Heart right ventricle (tissue), 16 donors: ENCODE measurements at places on chromosomes 6 and 20. TPM values are rescaled to one million over a fixed set of nuclear protein-coding genes. Genes with fewer than 3 reads are reported as not detected.

GRCh38 chr6:145904868-145905267 is 59.3 kb downstream of the SHPRH start:
- H3K36me3 ChIP-seq: peaks cover 45% of the 10 kb centered on the region
- H3K27ac ChIP-seq: no peak overlapping the region
- H3K4me3 ChIP-seq: no peak overlapping the region
- H3K27me3 ChIP-seq: no peaks in the 10 kb centered on the region
- no peak for DNase-seq

DNA sequence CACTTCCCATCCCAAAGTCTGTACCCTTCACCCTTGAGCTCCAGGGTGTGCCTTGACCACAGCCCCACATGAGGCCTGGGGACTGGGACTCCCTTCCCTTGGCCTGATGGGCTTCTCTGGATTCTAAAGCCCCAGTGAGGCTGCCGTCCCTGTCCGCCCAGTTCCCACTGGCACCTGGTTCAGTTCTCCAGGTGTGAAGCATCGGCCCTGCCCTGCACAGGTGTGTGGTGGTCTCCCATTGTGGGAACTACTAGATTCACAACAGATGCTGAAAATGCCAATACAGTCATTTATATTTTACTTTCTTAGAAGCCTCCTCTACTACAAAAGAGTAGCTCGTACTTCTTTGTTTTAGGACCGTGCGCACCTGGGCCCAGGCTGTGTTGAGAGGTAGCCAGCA is 72.8 kb downstream of the TTLL2 start:
- H3K4me3 ChIP-seq: no peak overlapping the region
- no peaks in the 10 kb centered on the region for H3K4me1 ChIP-seq
- no peak for DNase-seq
- no peaks in the 10 kb centered on the region for H3K36me3 ChIP-seq

GRCh38 chr6:169998457-169998856 is 247.0 kb downstream of the ERMARD start:
- H3K27me3 ChIP-seq: no peaks in the 10 kb centered on the region
- no peak for DNase-seq
- no peaks in the 10 kb centered on the region for H3K4me1 ChIP-seq
- no peak overlapping the region for H3K4me3 ChIP-seq
- H3K36me3 ChIP-seq: no peaks in the 10 kb centered on the region
- H3K27ac ChIP-seq: no peak overlapping the region

DNA sequence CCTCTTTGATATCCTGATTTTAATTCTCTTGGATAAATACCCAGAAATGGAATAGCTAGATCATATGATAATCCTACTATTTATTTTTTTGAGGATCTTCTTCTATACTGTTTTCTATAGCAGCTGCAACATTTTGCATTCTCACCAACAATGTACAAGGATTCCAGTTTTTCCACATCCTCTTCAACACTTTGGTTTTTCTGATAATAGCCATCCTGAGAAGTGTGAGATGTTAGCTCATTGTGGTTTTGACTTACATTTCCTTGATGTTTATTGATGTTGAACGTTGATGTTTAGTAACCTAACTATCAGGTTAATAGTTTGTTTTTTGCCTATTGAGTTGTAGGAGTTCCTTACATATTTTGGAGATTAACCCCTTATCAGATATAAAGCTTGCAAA is 217.3 kb downstream of the LRFN2 start:
- H3K4me1 ChIP-seq: no peaks in the 10 kb centered on the region
- no peak overlapping the region for H3K4me3 ChIP-seq
- no peak overlapping the region for H3K27ac ChIP-seq

DNA sequence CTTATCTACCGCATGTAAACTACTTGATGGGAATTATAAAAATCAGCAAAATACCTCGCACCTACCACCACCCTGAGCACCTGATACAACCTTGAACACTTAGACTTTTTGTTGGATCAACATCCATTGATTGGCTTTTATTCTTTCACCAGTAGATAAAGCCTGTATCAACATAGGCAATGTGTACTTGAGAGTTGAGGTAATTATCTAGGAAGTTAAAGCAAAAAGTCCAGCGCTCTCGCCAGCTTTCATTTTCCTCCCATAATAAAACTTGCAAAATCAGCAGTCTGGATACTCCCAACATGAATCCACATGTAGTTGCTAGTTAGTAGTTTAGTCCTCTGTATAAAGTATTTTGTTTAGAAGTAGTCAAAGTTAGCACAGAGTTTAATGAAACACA is 132.0 kb upstream of the PRDM1 start:
- no peak overlapping the region for H3K4me3 ChIP-seq
- H3K27ac ChIP-seq: no peak overlapping the region
- no peak for DNase-seq
- no peaks in the 10 kb centered on the region for H3K36me3 ChIP-seq
- no peaks in the 10 kb centered on the region for H3K27me3 ChIP-seq

DNA sequence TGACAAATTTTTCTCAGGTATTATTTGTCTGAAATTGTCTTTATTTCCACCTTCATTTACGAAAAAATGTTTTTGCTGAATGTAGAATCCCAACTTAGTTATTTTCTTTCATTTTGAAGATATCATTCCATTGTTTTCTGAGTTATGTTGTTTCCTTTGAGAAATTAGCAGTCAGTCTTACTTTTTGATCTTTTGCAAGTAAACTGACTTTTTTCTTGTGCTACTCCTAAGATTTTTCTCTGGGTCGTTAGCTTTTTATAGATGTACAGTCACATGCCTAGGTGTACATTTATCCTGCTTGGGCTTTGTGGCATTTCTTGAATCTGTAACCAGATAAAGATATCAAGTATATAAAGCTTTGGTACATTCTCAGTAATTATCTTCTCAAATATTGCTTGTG is 29.6 kb upstream of the ASIP start:
- peaks cover 3% of the 10 kb centered on the region for H3K4me1 ChIP-seq
- H3K27me3 ChIP-seq: no peaks in the 10 kb centered on the region
- no peak overlapping the region for H3K4me3 ChIP-seq
- H3K36me3 ChIP-seq: no peaks in the 10 kb centered on the region
- no peak overlapping the region for H3K27ac ChIP-seq
- no peak for DNase-seq

DNA sequence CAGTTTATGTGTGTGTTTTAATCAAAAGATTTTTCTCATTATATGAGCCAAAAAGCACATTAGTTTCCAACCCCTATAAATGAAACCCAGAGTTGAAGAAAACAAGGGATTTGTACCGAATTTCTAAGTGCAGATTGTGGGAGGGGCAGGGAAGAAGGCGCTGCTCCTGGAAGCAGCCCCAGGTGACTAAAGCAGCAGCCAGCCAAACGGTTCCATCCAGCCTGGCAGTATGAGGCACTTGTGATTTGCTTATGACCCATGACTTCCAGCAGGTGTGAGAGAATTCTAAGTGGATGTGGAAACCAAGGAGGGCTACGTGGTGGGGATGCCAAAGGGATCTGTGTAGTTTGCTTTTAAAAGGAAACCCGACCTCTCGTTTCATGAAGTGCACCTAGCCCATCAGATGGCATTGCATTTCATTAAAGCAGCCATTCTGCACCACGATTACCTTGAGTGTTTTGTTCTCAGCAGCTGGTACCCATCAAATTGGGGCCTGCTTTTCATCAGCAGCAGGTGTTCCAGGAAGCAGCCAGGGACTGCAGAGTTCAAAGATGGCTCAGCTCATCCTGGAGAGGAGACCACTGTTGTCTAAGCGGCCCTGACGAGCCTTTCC is 79.1 kb downstream of the DTD1 start:
- no peak overlapping the region for H3K4me3 ChIP-seq
- H3K27me3 ChIP-seq: no peaks in the 10 kb centered on the region
- no peaks in the 10 kb centered on the region for H3K36me3 ChIP-seq
- no peak for DNase-seq
- H3K27ac ChIP-seq: no peak overlapping the region

- peaks cover 14% of the 10 kb centered on the region for H3K4me1 ChIP-seq
- H3K27ac ChIP-seq: no peak overlapping the region
- H3K4me3 ChIP-seq: no peak overlapping the region
- H3K36me3 ChIP-seq: no peaks in the 10 kb centered on the region
- no peaks in the 10 kb centered on the region for H3K27me3 ChIP-seq
Measured at GRCh38 chr20:57698116-57698866, 11.5 kb downstream of the PMEPA1 start.

- no peaks in the 10 kb centered on the region for H3K27me3 ChIP-seq
- no peak overlapping the region for H3K27ac ChIP-seq
- peaks cover 8% of the 10 kb centered on the region for H3K4me1 ChIP-seq
- DNase-seq: peak; percentile 75
- no peak overlapping the region for H3K4me3 ChIP-seq
Measured at GRCh38 chr6:75526502-75527127, 33.0 kb upstream of the FILIP1 start.

GRCh38 chr20:57445298-57445697 is 54.1 kb downstream of the RBM38 start:
- H3K27ac ChIP-seq: peak overlapping the region; percentile 80
- no peaks in the 10 kb centered on the region for H3K27me3 ChIP-seq
- H3K4me3 ChIP-seq: no peak overlapping the region
- DNase-seq: peak; percentile 41
- H3K36me3 ChIP-seq: no peaks in the 10 kb centered on the region

DNA sequence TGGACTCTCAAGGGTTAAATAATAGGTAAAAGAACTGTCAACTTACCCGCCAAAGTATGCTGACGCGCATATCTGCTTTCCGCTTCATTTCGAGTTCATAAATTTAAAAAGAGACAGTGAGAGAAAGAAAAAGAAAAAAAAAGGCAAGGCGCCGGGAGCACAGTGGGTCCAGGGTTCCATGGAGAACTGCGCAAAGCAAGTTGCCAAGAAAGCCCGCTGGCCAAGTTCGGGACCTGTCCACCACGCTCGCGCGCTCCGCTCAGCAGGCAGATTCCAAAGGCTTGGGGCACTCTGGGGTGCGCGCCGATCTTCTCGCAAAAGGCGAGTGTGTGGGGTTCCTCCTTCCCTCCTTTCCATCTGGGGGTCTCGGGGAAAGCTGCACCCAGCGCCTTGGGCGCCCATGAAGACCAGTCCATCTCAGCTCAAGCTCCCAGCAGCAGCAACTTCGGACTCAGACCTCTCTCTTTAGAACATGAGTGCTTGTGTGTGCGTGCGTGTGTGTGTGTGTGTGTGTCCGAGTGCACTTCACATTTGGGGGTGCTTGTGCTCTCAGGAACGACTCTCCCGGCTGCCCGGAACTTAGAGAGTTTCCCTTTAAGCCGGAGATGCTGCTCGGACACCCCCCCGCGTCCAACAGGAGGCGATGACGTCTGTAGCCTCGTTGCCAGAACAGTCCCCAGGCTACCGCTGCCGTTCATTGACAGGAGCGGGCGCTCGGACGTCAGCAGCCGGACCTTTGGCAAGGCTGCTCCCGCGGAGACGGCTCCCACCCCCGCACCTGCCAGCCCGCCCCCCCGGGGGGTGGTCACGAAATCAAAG is 180.0 kb downstream of the TBXT start:
- H3K27ac ChIP-seq: no peak overlapping the region
- peak overlapping the region; percentile 53 for H3K4me3 ChIP-seq
- peaks cover 14% of the 10 kb centered on the region for H3K27me3 ChIP-seq
- no peaks in the 10 kb centered on the region for H3K36me3 ChIP-seq
- peaks cover 9% of the 10 kb centered on the region for H3K4me1 ChIP-seq
- peak; percentile 84 for DNase-seq

DNA sequence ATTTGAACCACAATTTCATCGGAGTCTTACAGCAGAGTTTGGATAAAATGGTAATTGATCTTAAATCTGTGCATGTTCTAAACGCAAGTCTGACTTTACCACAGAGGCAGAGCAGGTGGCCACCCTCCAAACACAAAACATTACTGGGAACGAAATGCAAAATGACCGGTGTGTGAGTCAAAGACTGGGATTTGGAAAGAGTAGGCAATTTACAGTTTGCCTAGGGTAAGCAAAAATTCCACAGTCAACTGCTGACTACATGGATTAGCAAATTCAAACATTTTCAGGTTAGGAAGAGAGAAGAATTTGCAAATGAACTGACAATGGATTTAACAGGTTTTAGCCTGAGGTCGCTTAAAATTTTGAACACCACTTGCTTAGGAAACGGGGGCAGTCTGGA is 444.4 kb downstream of the HDGFL1 start:
- H3K4me1 ChIP-seq: no peaks in the 10 kb centered on the region
- no peak overlapping the region for H3K27ac ChIP-seq
- DNase-seq: no peak
- H3K27me3 ChIP-seq: no peaks in the 10 kb centered on the region

DNA sequence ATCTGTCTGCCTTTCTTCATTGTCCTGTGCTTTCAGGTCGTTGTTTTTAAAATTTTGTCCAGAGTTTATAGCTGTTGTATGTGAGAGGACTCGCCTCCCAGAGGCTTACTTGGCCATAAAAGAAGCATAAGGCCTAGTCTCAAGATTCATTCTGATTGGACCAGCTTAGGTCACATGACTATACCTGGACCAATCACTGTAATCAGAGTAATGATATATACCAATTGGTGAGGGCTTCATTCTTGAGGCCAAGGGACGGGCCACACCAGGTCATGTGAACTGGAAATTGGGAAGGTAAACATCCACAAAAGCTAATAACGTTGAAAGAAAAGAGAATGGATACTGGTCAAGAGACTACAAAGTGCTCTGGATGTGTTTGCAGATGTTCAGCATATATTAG is 141.4 kb upstream of the SULF2 start:
- H3K36me3 ChIP-seq: no peaks in the 10 kb centered on the region
- no peaks in the 10 kb centered on the region for H3K4me1 ChIP-seq
- peaks cover 41% of the 10 kb centered on the region for H3K27me3 ChIP-seq
- no peak for DNase-seq

GRCh38 chr20:56423211-56423610 is 11.2 kb downstream of the CASS4 start:
- H3K4me3 ChIP-seq: no peak overlapping the region
- H3K27me3 ChIP-seq: no peaks in the 10 kb centered on the region
- no peak for DNase-seq
- H3K27ac ChIP-seq: peak overlapping the region; percentile 49
- H3K4me1 ChIP-seq: peaks cover 18% of the 10 kb centered on the region

DNA sequence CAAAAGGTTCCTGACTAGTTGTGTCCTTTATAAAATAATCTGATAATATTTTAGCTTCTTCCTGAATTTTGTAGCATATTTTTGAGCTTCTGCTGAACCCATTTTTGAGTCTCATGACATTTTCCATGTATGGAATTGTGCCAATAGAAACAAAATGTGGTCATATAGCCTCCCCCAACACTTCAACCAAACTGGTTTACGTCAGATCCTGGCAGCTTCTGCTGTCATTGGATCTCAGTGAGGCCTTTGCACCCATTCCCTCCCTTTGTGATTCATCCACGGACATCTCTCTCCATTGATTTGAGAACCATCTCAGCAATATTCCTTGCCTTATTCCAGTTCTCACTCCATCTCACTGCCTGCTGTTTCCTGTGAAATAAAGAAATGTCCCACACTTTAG is 166.0 kb upstream of the PROKR2 start:
- no peaks in the 10 kb centered on the region for H3K4me1 ChIP-seq
- H3K36me3 ChIP-seq: no peaks in the 10 kb centered on the region
- H3K27me3 ChIP-seq: no peaks in the 10 kb centered on the region
- H3K4me3 ChIP-seq: no peak overlapping the region

GRCh38 chr6:166395778-166396177 is 13.0 kb upstream of the MPC1 start:
- peaks cover 3% of the 10 kb centered on the region for H3K27me3 ChIP-seq
- H3K36me3 ChIP-seq: no peaks in the 10 kb centered on the region
- DNase-seq: no peak
- no peak overlapping the region for H3K27ac ChIP-seq

The HLA-DMA gene
- 14.7 TPM for total RNA-seq

The PTPRT gene
- total RNA-seq: 0.30 TPM

The FAM184A gene
- 0.34 TPM for total RNA-seq

The FAXC gene
- total RNA-seq: not detected
